Epithelial cell of prostate (primary cell): ENCODE measurements at places on chromosomes 12 and 14.

- no peak for DNase-seq
Observed at GRCh38 chr12:93614917-93615596, 42.6 kb downstream of the SOCS2 start.

GRCh38 chr14:91919814-91920213, 27.7 kb downstream of the FBLN5 start:
- DNase-seq, result no peak

DNA sequence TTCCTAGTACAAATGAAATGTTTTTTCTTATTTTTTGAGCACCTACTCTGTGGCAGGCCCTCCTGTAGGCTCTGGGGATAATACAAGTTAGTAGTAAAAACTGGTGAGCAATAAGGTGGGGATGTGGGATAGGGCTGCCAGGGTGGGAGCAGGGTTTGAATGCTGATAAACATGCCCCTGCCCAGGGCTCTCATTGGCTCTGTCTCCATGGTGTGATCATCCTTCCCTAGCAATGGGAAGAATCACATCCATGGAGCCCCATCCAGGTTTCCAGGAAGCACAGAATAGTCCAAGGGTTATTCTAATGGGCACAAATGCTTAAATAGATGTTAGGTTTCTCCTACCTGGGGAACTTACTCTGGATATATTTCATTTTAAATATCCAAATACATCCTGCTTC, 45.5 kb downstream of the GIT2 start:
- no peak for DNase-seq

- peak; percentile 69 for DNase-seq
Observed at GRCh38 chr12:57795354-57795753, 12.8 kb downstream of the TSFM start.

DNA sequence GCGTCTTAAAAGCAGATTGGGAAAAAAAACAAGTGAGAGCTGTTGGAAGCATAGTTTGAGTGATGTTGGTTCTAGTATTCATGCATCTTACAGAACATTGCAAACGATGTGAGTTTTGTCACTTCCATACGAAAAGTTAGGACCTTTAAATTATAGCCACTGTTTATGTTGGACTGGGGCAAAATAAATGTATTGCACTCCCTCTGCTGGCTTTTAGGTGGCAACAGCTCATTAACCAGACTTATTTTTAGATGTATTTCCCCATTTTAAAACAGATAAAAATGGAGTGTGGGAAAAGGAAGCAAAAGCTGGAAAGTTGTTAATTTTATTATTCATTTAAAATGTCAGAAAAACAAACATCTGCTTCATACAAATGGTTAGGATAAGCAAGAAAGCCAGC, 111.9 kb downstream of the LGR5 start:
- DNase-seq, result no peak

GRCh38 chr12:128468926-128469325, 202.0 kb downstream of the TMEM132C start:
- no peak for DNase-seq

DNA sequence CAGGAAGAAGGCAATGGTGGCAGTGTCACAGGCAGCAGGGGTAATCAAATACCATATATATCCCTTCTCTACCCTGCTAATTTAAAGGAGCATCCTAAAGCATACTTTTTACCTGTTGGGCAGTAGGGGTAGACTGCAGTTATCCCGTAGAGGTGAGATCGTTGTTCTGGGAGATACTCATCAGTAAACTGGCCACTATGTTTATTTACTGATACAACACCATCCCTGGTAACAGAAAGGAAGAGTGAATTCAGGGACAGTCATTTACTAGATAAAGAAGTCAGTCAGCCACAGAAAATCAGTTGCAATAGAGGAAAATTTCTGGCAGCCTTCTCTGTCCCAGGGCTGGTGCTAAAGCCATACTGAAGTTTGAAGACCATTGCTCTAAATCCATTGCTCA, 16.3 kb downstream of the RTRAF start:
- no peak for DNase-seq

DNA sequence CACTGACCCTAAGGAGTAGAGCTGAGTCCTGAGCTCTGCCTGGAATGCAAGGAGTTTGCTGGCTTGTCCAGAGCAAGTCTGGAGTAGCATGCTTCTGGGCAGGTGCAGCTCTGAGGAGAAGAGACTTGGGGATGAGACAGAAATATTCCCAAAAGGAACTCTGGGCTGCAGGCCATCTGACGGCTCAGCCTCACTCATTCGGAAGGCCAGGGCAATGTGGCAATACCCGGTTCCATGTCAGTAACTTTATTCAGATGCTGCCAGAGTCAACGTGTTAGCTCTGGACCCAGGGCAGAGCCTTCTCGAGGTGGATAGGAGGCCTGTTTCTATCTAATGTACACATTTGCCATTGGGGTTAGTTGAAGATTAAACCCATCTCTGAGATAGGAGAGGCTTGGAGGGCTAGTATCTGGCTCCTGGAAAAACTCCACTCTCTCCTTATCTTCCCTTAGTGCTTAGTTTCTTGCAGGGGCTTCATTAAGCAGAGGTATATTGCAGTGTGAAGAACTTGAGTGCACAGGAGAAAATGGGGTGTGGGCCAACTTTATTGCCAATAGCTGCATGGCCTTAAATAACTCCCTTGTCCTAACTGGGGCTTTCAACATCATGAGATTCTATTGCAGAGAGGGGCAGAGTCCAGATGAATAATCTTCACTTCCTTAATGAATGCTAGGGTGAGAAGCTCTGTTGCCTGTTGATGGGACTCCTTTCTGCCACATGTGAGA, 65.6 kb downstream of the NTF3 start:
- no peak for DNase-seq

DNA sequence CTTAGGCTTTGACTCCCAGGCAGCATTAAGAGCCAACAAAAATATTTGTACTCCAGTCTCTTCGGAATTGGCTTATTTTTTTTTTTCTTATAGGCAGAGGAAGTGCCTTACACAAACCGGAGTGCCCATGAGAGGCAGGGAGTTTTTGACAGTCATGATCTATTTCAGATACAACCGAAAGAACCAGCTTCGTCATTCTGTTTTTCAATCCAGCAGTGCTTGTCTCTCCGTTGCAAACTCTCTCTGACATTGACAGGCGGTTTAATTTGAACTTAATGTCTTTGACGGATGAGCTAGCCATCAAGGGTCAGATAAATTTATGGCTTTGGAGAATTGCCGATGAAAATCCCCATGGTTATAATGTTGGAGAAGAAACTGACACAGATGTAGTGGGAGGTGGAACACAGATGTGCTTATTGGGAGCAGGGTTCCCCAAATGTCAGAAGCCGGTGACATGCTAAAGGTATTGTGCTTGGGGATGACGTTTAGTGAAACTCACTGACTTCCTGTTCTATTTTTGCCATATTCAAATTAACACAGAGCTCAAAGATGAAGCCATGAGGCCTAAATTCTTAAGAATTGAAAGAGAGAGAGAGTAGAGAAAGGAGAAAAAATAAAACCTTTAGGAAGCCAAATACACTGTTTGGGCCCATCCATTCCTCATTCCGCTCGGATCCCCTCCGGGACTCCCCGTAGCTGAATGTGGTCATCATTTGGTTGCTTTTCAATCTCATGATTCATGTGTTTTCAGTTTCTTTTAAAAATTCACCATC, 59.7 kb downstream of the PLXNC1 start:
- DNase-seq, result no peak
